ENCODE measurements at places on chromosomes 12 and 14.

- no peak for DNase-seq
Observed at GRCh38 chr14:102897299-102898027, 25.0 kb upstream of the AMN start.

DNA sequence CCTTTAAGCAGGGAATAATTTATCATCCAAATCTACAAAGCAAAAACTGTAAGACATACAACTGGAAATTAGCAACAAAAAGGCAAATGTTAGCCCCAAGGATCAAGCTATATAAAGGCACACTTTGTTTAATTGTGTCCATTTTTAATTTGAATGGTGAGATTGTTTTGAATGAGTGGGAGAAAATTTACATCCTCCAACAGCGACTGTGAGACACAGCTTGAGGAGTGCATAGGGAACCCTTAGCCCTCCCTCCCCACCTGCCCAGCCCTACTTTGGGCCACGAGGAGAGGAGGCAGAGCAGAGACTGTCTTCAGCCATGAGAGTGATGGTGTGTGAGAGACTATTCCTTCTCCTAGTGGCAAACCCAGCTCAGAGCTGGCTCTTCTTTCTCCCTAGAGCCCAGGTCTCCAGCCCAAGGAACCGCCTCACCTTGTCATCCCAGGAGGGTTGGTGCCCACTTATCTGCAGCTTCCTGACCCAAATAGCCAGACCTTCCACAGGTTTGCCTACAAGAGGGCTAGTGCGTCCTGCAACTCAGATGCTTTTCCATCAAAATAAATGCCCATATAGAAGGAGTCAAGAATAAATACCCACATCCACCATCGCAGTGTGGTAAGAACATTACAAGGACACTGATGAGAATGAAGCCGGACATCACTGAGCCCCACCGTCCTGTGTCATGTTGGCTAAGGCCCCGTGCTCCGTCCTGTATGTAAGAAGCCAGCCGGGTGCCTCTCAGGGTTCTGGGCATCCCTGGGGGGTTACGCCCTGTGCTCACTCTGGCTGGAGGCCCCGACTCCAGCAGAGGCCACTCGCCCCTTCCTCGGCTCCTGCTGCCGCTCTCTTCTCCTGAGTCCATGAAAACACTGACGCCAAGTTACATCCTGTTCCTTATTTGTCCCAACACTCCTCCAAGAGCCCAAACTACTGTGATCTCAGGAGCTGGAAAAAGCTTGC is 36.4 kb upstream of the C14orf180 start:
- DNase-seq, result no peak

DNA sequence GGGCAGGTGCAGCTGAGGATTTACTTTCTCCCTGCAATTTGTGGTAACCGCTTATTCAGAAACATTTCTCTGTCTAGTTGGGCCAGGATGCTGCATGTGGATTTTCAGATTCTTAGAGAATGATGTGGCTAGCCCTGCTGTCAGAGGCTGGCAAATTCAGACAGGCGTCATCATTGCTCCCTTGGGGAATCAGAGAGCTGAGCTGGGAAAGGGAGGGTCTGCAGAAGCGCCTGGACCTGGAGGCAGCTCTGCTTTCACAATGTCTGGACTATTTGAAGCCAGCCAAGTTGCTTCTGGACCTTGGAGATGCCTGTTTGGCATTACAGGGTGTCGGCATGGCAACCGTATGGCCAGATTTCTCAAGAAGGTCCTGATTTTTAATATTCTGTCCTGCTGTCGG is 3.4 kb downstream of the GALNT16 start:
- DNase-seq, result no peak

DNA sequence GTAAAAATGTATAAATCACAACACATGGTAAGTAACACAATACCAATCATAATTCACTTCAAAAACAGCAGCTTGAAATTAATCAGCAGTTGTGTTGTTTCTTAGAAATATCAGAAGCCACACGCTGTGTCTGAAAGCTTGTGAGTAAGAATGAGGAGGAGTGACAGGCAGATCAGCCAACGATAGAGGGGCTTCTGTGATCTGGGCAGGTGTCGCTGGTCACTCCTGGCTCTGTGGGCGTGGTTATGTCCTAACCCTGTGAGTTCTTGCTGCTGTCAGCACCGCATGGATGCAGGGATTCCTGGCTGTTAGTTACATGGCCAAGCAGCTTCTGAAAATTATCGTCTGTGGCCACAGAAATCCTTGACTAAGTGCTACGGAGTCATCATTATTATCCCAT is 123.4 kb downstream of the SLC25A47 start:
- peak; percentile 45 for DNase-seq

DNA sequence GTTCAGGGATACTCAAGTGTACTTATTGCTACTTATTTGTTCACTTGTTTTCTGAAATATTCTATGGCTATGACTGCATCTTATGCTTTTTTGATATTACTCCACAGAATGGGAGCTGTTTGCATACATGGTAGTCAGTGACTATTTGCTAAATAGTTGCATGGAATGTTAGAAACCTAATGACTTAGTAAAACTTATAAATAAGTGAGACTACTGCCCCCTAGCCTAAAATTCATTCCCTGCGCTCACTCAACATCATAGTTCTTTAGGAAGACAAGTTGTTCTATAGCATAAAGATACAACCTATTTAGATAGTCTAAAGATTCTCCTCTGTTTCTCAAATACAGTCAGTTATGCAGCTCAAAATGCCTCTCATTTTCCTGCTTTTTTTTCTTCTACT is 305.5 kb downstream of the CEP128 start:
- no peak for DNase-seq

GRCh38 chr14:41299924-41300323 is 306.8 kb upstream of the LRFN5 start:
- no peak for DNase-seq

DNA sequence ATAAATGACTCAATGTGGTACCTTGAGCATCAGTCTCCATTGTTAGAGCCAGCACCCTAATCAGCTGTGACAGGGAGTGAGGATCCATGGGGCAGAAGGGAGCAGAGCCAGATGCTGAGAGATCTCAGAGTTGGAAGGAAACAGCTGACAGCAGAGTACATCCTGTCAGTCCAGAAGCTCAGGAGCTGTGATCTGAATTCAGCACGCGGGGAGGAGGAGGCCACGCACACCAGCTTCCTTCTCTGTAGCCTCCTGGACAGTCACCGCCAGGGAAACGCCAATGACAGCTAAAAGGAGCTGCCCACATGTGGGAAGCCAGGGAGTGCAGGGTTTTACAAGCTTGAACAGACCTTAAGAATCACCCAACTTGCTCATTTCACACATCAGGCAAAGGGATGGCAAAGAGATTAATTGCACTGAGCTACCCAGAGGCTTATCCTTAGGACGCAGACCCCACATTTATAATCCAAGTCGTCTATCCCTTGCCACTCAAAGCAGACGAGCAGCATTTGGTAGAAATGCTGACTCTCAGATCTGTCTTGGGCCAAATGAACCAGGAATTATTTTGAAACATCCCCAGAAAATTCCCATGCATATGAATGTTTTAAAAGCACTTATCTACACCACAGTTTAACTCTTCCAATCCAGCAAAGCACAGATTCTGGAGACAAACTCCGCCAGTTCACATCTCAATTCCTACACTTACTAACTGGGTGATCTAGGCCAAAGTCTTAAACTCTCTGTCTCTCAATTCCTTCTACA is 322.6 kb upstream of the TMTC1 start:
- DNase-seq, result no peak

- no peak for DNase-seq
Observed at GRCh38 chr12:34390846-34391700, 368.8 kb downstream of the ALG10 start.

DNA sequence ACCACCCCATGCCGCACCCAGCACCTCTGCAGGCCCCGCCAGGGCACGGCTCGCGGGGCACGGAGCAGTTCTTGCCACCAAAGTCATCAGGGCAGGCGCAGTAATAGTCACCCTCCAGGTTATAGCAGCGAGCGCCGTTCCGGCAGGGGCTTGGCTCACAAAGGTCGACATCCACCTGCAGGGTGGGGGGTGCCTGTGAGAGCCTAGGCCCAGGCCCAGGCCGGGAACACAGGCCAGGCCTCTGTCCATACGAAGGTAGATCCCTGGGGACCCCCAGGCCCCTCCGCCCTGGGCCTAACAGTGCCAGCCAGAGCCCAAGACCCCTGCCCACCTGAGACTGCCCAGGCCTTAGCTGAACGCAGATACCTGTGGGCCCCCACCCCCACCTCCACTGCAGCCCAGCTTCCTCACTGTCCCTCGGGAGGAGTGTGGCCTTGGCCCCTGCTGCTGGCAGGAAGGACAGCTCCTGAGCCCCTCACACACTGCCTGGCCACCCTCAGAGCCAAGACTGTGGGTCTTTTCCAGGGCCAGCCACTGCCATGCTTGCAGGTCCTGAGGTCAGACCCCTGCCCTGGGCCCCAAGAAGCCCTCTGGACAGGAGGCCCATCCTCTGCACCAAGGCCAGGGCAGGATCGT is 19.3 kb downstream of the JAG2 start:
- DNase-seq, result no peak

DNA sequence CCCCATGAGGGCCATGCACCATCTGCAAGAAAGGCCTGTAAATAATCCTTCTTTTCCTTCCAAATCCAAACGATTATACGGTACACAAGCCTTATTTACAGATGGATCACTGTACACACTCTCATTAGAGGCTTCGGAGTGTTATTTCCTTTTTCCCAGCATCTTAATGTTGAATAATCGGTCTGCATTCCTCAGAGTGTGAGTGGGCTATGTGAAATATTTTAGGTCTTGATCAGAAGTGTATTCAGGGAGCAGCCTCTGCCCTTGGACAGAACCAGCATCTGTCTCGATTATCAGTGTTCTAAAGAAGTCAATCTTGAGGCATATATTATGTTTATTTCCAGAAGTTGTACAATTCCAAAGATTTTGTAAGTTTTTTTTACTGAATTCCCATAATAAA is 340.6 kb downstream of the SEC23A start:
- DNase-seq, result no peak

GRCh38 chr12:13100605-13100881 is 2.9 kb downstream of the GSG1 start:
- DNase-seq, result no peak

- DNase-seq, result no peak
Observed at GRCh38 chr14:38065106-38065762, 142.5 kb upstream of the SSTR1 start.

DNA sequence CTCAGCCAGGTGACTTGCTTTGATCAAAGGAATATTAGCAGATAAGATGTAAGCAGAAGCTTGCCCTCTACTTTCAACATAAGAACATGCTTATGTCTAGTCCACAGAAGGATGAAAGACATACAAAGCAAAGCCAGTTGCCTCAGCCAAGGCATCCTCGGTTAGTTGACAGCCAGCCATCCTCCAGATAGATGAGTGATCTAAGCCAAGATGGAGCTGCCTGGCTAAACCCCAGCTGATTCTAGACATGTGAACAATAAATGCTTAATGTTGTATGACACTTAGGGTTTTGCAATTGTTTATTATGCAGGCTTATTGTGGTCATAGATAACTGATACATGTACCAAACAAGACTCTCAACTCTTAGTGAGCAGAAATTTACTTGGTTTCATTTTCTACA is 157.6 kb upstream of the TMTC2 start:
- no peak for DNase-seq

- no peak for DNase-seq
Observed at GRCh38 chr12:75366629-75367028, 24.3 kb upstream of the GLIPR1L2 start.

DNA sequence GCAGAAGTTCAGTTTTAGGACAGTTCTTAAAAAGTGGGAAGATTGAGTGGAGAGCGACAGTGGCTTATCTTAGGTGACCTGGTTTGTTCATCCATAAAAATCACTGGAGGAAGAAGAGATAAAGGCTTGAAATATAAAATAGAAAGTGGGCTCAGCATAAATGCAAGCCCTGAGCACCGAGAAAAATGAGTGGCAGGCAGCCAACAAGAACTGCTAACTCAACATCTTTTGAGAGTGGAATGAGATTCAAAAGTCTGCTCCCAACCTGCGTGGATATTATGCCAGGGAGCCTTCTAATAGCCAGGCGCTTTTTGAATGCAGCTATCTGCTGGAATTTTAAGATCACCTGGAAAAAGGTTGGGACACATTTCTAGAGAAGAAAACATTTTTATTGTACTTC is 666.5 kb downstream of the FLRT2 start:
- no peak for DNase-seq

- DNase-seq, result no peak
Observed at GRCh38 chr14:98543074-98543473, 728.9 kb downstream of the BCL11B start.

DNA sequence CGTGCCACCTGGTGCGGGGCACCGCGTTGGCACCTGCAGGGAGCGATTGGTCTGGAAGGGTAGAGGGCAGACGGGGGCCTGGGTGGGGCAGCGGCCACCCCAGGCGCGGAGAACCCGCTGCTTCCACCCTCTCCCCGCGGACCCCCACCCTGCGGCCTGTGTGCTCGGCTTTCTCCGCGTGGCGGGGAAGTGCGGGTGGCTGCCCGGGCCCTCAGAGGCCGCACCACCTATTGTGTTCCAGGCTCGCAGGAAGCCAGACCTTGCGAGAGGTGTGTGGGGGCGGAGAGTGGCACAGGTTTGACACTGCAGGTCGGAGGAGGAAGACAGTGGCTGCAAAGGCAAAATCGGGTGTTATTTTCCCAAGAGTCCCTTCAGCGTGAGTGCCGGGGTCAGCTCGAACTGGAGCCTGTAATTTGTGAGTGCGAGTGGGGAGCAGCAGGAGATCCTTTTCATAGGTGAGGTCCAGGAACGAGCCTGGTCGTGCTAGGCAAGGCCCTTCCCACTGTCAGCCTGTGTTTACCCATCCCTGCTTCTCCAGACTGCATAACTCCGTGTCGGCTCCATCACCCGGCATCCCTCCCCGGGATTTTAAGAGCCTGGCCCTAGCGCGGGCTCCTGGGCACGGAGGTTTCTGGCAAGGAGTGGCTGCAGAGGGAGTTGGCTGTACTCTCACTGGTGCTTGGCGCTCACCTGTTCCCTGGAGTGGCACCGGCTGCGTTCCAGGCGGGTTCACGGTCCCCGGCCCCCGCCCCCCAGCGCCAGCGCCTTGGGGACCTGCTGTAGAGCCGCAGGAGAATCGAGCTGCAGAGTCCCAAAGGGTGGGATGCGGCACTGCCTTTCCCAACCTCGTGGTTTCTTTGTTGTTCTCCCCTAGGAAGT is 935 bp downstream of the TBC1D30 start:
- no peak for DNase-seq

- no peak for DNase-seq
Observed at GRCh38 chr14:54152351-54152750, 195.7 kb upstream of the BMP4 start.

DNA sequence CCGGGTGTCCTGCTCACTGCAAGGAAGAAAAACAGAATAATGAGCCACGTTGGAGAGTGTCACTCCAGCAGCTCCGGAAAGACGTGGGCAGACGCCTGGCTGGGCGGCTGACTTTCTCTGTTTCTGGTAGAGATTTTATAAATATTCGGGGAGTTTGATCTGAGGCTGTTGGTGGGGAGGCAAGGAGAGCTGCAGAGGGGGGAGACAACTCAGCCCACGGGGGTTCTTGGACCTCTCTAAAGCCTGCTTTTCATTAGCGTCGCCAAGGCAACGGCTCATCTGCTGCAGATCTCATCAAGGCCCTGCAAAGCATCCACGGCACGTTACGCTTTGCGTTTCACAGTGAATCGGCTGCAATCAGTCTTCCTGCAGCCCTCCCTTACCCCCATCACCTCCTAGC is 207.2 kb downstream of the ZFP36L1 start:
- DNase-seq, result no peak
